Fibroblast of skin of right quadriceps (primary cell): ENCODE measurements at places on chromosomes 2 and 18.

DNA sequence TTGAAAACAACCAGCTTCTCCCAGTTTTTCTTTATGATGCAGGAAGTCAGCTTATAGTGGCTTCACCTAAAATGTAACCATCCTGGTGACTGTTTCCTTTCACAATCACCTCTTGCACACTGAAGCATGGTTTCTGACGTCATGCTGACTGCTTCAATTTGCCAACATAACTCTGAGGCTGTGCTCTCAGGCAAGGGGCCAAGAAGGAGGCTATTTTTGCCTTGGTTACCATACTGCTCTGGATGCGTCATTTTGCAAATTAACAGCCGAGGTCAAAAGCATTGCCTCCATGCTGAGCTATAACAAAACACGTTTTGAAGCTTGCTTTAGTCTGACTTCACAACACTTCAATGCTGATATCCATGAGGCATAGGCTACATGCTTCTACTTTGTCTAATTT, 397.8 kb downstream of the METTL4 start:
- DNase-seq = peak; percentile 92

- DNase-seq = no peak
Observed at GRCh38 chr2:44250376-44250775, 24.9 kb upstream of the SLC3A1 start.

DNA sequence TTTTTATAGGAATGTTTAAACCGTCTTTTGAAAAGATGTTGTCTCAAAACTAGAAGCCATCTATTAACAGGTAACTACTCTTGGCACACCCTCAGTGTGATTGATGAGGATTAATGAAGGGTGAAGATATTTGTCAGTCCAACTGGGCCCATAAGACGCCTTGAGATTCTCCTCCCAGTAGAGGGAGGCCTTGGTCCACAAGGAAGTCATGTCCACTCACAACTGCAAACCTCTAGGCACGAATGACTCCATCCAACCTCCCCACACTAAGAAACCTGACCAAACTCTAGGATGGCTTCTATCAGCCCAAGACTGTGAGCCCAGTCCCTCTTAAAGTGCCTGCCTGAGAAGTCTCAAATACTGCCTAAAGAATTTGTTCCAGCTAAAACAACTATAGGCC, 19.2 kb upstream of the GRP start:
- no peak for DNase-seq

DNA sequence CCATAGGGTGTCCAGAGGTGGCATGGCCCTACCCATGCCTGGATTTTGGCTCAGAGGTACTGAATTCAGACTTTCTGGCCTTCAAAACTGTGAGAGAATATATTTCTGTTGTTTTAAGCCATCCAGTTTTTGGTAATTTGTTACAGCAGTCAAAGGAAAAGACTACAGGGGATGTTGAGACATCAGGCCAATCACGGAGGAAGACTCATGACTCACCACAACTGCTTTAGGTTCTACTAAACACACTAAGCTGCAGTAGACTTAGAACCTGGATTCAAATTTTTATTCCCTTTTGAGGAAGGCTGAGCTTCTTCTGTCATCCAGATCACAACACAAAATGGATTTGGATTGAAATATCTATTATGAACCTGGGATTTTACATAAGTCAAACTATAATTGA, 12.0 kb upstream of the C2orf66 start:
- peak; percentile 27 for DNase-seq

DNA sequence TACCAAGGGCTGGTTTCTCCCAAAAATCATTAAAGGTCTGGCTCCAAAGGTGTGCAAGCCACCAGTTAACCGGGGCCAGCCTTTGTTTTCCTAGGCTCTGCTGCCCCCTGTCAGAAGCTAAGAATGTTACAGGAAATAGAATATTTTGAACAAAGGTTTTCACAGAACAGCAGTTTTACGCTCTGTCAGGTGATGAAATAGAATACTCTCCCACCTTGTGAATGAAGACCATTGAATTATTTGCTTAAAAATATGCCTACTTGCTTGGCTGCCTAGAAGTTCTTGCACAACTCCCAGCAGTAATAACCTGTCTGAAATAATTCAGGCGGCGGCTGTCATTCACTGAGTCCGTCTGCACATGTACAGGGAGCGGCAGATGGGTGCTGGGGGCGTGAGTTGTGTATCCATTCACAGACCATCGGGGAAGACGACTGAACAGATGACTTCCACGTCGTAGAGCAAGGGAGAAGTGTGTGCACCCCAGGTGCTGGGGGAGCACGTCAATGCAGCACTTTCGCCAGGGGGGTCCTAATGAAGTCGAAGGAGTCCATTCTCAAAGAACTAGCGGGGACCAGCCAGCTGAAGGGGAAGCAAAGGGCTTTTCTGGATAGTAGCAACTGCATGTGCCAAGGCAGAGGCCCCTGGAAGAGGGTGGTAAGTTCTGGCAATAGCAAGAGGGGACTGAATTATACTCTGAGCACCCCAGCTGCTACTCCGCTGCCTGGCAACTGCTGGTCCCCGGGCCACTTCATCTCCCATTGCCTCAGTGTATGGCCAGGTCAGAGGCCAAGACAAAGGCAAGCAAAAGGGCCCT, 56.1 kb downstream of the SF3B1 start:
- peak; percentile 41 for DNase-seq

DNA sequence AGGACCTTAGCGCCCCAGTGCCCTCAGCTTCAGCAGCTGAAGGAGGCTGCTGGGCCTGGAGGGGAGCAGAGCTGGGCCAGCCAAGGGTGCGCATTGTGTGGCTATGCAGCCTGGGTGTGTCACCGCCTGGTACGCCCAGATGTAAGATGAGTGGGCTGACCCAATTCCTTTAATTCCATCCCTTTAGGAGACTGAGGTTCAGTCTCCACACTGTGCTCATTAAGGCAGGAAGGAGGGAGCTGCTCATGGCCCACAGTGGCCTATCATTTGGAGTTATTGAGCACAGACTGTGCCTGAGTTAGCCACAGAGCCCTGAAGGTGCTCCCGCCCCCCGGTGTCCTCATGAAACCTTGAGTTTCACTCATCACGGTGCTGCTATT, 194.1 kb upstream of the GLI2 start:
- peak; percentile 30 for DNase-seq

GRCh38 chr2:214995926-214996670, 142.3 kb downstream of the ABCA12 start:
- no peak for DNase-seq

DNA sequence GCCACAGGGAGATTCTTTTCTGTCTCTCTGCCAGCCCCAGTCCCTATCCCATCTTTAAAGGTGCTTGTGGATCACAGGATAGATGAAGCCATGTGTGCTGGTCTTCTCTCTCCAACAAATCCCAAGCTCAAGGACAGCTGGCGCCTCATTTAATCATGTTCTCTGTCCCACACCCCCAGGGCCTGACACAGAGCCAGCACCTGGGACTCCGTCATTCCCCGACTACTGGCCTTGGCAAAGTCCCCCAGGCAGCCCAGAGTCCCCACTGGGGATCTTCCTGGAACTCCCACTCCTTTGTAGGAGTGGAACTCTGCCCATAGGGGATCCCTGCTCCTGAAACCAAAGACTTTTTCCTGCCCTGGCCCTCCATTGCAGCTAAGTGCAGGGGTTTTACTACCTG, 60.8 kb downstream of the MTHFD2 start:
- no peak for DNase-seq

- no peak for DNase-seq
Observed at GRCh38 chr2:190655570-190655969, 6.7 kb downstream of the NAB1 start.

GRCh38 chr2:132754867-132755472, 85.0 kb upstream of the LYPD1 start:
- DNase-seq = no peak

GRCh38 chr18:9788140-9788539, 80.0 kb downstream of the RAB31 start:
- no peak for DNase-seq

- DNase-seq = no peak
Observed at GRCh38 chr2:57693177-57693576, 353.4 kb upstream of the VRK2 start.

DNA sequence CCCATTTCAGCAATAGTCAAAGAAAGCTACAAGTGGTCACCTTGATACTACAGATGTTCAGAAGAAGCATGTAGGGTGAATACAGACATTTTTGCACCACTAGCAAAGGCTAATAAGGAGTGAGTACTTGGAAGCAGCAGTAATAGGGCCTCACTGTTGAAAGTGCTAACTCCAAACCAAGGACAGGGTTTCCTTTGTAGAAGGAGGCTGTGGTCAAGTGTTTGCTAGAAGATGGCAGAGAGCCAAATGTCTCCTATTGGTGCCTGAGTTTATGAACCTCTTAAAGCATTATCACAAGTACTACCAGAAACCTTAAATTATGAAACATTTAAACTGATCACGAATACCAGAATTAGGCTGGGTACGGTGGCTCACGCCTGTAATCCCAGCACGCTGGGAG, 308.1 kb downstream of the ZEB2 start:
- no peak for DNase-seq

GRCh38 chr2:168186452-168186851, 60.9 kb downstream of the STK39 start:
- DNase-seq = no peak

GRCh38 chr18:59359576-59359952, 499 bp upstream of the LMAN1 start:
- no peak for DNase-seq

DNA sequence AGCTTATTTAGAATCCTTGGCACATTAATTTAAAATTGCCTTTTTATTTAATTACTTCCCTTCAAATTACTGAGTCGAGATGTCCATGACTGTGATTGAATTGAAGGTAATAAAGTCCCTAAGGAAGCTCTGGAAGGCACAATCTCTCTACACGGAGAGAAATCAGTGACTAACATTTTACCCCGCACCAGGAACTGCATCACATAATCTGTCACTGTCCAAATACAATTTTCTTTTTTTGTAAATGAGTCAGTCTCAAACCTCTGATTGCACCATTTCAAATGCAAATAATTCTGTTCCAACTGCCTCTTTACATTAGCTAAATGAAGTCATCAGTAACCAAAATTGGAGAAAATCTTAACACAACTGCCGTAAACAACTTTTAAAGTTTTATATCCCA, 311.9 kb downstream of the CCDC178 start:
- peak; percentile 2 for DNase-seq

GRCh38 chr2:60840880-60841279, 40.5 kb upstream of the REL start:
- no peak for DNase-seq

- DNase-seq = no peak
Observed at GRCh38 chr2:27583390-27583915, 611 bp downstream of the ZNF512 start.

GRCh38 chr2:85088921-85089320, 44.3 kb upstream of the TCF7L1 start:
- no peak for DNase-seq

- DNase-seq = no peak
Observed at GRCh38 chr18:50372743-50373142, 2.1 kb upstream of the SKA1 start.

DNA sequence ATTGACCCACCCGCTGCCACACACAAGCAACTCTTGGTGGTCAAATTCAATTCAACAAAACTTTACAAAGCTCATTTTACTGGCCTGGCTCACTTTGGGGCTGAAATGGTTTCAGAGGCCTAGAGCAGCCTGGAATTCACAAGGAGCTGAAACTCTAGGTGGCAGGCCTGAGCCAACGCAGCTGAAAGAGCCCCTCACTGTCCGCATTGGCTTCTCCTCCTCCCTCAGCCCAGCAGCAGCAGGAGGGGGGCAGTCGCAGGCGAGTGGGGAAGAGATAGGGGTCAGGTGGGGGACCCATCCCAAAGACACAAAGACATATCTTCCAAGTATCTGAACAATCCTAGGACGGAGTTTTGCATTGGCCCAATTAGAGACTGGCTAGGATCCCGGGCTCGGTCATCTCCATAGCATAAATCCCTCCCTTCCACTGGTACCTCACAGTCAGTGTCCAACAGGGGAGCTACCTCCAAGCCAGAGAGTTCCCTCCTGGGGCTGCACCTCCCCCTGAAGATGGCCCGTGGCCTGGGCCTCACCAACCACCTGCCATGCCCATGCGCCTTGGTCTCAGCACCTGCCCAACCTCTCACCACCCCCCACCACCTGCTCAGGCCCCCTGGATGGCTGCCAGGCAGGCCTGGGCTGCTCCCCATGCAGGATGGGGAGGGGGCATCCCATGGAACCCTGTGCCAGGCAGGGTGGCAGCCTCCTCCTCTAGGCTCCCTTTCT, 113.4 kb downstream of the ZBTB7C start:
- DNase-seq = no peak

DNA sequence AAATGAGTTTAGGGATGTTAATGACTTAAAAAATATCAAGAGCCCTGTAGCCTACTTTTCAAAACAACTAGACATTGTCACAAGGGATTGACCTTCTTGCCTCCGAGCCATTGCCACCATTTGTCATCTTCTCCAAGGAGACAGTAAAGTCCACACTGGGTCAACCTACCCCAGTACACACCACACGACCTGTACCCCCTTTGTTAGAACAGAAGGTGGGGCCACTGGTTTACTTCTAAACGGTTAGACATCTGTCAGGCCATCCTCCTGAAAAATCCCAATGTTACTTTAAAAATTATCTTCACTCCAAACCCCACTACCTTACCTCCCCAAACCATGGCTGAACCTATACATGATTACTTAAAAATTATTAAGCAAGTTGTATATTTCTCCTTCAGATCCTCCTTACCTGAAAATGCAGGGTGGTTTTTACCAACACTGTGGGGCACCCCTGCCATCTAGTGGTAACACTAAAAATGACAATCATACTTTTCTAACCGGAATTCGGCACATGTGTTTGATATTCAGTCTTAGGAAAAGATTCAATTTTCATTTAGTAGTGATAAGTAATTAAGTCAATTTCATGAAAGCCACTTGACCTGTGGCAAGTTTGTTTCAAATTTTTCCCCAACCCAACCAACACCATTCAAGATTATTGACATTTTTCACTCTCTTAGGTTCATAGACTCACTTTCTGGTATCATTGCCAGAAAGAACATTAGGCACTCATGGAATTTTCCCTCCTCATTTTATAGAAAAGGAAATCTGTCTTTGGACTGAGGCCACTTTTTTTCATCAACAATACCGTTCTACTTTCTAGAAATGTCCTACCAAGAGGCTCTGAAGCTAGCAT, 265.3 kb upstream of the PKDCC start:
- DNase-seq = peak; percentile 15

GRCh38 chr2:199336546-199336945, 121.2 kb downstream of the SATB2 start:
- peak; percentile 11 for DNase-seq

GRCh38 chr2:179129574-179130238, 79.8 kb upstream of the CCDC141 start:
- no peak for DNase-seq
